ENCODE measurements at places on chromosomes 2 and 18. TPM values are rescaled to one million over a fixed set of nuclear protein-coding genes. Genes with fewer than 3 reads are reported as not detected.

DNA sequence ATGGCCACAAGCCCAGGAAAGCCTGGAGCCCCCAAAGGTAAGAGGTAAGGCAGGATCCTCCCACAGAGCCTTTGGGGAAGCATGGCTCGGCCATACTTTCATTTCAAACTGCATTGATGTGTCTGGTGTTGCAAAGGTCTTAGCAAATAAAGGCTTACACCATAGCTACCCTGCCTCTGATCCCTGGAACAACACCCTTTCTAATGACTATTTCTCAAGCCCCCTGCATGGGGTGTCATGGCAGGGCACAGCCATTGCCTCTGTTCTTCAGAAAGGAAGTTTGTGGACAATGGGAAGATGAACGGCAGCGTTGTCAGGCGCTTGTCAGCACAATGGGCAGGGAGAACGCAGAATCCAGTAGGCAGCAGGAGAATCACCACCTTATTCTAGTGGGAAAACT is 435.0 kb upstream of the SMIM21 start:
- no peak for DNase-seq

DNA sequence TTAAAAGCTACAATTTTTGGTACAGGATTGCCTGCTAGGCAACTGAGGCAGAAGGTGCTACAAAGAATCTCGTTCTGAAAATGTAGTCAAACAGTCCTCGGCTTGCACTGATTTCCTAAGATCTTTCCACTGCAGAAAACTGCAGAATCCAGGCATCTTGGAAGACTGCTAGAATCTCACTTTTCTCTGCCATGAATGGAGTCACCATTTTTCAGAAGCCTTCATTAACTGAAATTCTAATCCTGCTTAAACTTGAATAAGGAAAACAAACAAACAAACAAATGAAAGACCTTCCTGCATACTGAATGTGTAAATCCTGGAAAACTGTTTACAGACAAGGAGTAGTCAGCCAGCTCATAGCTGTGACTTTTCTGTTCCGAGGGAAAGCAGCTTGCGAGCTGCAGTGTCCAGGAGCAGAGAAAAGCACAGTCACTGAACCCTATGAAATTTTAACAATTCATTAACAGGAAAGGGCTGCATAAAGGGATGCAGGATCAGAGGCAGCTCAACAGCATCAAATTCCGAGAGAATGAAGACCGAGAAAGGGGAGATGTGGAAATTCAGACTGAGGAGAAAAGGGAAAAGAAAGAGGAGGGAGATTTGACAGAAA is 210.5 kb upstream of the PIK3C3 start:
- no peak for DNase-seq

DNA sequence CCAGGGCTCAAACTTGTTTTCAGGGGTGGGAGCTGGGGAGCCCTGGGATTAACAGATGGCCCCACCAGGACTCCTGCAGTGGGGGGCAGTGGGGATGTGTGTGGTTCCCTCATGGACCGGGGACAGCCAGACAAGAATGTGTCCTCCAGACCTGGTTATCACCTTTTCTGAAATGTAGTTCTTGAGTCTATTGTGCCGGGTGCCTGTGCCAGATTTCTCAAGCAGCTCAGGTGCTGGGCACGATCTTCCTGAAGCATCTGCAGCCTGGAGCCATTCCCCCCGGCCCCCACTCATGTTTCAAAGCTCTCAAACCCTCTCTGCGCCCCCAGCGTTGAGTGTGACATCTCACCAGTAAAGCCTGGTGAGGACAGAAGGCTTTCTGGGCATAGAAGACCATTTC is 48.4 kb upstream of the HAAO start:
- no peak for DNase-seq

GRCh38 chr2:151771599-151772358 is 37.5 kb upstream of the NEB start:
- DNase-seq: no peak

DNA sequence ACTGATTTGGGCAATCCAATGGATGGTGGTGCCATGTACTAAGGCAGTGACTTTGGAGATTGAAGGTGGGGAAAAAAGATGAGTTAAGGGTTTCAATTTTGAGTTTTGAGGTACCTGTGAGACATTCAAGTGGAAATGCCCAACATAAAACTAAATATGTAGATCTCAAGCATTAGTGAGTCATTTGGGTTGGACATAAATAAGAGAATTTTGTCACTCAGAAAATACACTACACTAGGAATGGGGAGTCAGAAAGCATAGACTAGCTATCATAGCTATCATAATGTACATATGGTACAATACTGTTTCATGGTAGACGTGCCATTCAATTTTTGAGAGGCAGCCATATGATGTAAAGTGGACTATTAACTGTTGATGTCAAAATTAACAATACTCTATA is 56.1 kb downstream of the FBXO11 start:
- no peak for DNase-seq

GRCh38 chr2:200534572-200534971 is 8.6 kb downstream of the SGO2 start:
- no peak for DNase-seq

DNA sequence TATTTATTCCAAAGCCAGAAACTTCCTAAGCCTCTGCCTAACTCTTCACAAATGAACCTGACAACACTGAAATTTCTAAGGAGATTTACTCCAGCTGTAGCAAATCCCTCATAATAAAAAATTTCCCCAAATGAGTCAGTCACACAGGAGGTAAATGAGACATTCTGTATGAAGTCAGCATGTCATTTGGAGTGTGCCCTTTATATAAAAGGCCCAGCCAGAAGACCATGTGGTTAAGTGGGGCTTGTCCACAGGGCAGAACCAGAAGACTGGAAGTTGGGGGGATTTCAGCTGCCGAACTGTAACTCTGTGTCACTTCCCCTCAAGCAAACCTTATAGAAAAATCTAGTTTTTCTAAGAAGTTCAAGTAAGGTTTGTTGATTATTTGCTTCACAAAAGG is 30.2 kb downstream of the NRP2 start:
- peak; percentile 38 for DNase-seq

DNA sequence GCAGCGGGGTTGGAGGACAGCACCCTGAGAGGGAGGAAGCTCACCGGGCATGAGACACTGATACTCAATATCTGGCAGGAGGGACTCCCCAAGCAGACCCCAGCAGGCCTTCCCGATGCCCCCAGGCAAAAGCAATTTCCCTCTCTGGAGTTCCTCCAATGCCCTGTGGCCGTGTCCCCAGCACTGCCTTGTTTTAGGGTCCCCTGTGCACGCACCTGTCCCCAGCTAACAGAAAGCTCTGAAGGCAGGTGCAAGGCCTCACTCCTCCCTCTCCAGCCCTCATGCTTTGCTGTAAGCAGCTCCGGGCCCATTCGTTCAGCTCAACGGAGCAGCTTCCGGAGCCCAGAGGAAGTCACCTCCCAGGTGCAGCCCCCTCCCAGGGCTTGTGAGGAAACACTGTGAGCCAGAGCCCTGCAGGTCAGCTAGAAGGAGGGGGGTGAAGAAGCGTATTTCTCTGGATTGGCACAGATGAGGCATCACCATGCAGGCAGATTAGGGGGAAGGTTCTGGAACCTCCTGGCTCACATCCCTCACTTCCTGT is 50.3 kb upstream of the ID2 start:
- no peak for DNase-seq

DNA sequence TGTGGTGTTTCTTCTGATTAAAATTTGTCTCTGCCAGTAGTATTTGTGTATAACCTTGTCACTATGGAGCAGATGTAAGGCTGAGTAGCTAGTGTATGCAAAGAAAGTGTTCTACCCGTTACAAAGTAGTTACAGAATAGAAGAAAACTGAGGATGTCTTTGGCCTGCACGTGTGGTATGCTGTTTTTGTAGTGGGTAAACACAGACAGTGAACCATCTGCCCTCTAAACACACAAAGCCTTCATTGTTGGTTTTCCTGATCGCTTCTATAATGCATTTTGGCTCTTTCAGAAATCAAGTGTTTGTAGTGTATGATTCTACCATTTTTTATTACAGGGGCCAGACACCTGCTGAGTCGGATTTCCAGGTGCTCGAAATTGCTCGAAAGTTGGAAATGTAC is 61.5 kb downstream of the FARP2 start:
- no peak for DNase-seq

- DNase-seq: no peak
Observed at GRCh38 chr2:7016148-7016547, 98.9 kb downstream of the RNF144A start.

- DNase-seq: peak; percentile 13
Observed at GRCh38 chr2:216619411-216620393, 13.5 kb upstream of the IGFBP2 start.

GRCh38 chr18:58148954-58149471 is 105.0 kb downstream of the NEDD4L start:
- no peak for DNase-seq

DNA sequence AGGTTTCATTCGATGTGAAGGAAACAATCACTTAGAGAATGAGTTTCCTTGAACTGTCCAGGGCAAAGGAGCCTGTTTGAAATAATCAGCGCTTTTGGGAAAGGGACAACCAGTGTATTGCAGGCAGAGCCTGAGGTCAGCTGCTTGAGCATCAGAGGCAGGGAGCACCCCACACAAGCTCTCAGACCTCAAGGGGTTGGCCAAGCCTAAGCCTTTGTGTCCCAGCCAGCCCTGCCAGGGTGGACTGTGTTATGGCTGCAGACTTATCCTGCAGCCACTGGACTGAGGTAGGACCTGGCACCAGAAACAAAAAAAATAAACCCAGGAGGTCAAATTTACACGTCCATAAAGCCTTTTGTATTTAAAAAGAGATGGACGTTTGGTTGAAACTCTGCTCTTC is 228.3 kb downstream of the SEPTIN10 start:
- DNase-seq: no peak

DNA sequence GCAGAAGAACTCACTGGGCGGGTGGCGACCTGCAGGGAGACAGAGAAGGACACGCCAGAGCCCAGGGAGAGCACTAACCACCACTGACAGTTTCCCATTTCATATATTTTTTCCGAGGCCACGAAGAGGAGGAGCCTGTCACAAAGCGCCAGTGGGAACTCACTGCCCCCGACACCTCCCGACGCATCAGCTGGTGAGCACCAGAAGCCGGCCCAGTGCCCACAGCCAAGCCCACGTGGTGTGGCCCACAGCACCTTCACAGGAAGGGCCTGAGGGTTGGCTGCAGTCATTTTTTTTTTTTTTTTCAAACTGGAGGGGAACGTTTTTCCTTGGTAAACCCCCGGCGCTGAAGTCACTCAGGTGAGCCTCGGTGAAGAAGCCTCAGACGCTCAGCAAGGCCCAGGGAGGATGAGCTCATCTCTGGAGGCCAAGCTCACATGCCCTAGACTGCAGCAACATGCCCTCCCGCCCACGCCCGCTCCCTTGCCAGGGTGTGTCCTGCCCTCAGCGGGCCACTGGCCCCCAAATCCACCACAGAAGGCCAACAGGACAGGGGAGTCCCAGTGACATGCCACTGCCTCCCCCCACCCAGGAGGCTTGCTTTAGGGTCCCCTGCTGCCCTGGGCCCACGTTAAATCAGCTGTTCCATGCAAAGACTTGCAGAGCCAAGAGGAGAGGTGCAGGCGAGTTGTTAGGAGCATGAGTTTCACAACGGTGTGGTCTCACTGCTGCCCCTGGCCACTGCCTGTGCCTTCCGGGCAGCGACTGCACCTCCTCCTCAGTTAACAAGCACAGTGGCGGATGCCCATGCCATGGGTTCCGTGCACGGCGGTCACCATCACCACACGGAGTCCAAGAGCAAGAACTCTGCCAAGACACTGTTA is 68.1 kb downstream of the PARD6G start:
- peak; percentile 93 for DNase-seq

- no peak for DNase-seq
Observed at GRCh38 chr18:21479721-21480120, 120.8 kb downstream of the ESCO1 start.

GRCh38 chr2:160651416-160652200 is 158.0 kb upstream of the RBMS1 start:
- no peak for DNase-seq

GRCh38 chr18:10312326-10313015 is 142.0 kb upstream of the APCDD1 start:
- no peak for DNase-seq

Gene PLEKHH2
- 1.2 TPM for total RNA-seq
